ENCODE measurements at places on chromosomes 2 and 18.

- no peak for DNase-seq
Observed at GRCh38 chr2:173997269-173997668, 32.1 kb upstream of the SP3 start.

DNA sequence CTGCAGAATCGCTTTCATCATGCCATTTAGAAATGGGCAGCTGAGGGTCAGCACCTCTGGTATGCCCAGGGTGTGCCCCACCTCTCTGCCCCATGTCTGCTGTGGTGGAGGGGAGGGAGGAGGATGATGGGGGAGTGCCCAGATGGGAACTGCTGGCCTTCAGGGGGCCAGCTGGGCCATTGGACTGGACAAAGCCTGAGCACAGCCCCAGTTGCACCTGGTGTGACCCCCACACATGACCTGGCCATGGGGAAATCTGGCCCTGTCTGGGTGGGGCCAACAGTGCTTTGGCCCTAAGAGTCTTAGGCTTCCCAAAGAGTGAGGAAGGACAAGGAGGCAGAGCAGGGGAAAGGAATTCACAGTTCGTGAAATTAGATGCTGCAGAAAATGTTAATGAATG lies 44.1 kb downstream of the CTIF start:
- DNase-seq = no peak

DNA sequence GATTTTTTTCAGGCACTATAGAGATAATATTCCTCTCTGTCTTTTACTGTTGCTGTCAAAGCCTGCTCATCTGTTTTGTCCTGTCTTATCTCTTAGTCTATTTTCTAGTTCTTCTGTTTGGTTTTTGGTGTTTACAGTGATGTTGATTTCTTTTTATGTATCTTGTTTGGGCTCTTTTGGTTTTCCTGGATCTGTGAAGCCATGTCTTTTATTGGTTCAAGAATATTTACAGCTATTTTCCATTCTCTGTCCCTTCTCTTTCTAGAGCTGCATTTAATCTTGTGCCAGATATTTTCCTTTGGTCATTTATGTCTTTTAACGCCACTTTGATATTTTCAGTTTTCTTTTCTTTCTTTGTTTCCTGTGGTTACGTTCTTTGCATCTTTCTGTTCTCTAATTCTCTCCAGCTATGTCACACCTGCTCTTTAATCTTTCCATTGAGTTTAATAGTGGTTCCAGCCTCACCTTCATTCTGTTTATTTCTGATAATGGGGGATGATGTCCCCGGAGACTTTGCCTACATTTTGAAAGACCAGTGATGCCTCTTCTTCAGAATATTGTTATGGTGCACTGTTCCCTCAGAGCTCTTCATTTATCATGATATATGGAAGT lies 32.0 kb downstream of the SMCHD1 start:
- DNase-seq = no peak

DNA sequence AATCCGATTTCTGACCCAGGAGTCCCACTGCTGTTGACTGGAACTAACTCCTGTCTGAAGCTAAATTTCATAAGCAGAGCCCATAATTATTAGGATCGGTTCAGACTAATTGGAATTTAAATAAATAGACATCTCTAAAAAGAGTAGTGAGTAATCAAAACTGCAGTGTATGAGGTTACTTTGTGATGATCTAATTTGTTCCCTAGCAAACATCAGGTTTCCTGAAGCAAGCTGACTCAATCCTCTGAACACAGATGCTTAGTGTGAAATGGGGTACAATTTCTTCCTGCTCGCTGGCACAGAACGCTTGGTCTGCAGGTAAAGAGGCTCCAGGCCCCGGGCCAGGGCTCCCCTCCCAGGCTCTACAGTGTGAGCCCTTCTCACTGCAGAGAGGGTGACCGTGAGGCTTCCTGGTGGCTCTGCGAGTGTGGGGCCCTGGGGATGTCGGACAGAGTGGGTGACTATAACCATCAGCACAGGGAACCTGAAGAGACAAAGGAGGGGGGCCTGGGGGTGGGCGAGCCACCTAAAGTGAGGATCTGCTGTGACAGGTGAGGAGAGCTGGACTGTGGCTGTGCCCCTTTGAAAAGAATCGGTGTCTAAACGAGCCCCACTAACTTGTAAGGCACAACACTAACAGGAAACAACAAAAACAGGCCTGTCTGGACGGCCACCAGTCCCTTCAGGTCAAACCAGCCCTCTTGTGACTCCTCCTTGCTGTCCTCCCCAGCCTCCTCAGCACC lies 20.2 kb downstream of the CHST10 start:
- DNase-seq = peak; percentile 10

DNA sequence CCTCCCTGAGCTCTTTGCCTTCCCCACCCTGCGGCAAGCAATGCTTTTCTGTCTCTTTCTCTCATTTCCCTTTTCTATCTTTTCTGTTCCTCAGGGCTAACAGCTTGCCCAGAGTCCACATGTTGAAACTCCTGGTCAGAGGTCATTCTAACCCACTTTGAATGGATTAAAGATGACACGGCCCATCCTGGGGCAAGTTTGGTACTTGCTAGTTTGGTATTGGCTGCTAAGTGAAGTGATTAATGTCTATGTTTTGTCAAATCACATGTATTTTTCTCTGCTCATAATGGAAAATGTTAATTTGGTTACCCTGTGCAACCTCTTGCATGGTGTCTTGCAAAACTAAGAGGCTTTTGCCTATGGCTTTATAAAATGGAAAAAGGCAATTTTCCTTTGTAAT lies 960.2 kb downstream of the CNTNAP5 start:
- DNase-seq = no peak

DNA sequence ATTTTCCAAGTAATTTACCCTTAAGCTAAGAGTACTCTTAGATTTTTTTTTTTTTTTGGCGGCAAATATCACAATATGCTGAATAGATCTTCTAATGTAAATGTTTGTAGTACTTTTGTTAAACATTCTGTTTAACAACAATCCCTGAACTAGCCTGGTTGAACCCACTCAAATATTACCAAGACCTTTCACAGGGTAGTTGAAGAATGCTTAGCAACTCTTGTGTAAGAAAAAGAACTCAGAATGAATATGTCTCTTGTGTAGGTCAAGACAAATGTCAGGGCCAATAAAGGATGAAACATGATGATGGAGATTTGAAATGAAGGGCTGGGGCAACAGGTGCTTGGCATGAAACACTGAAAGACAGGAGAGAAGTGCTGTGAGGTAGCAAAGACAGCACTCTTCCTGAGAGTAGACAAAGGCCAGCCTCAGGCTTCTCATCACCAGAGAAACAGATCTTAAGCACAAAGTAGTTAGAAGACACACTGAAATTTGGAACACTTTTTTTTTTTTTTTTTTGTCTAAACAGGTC lies 597.3 kb downstream of the ERBB4 start:
- no peak for DNase-seq

- peak; percentile 28 for DNase-seq
Observed at GRCh38 chr2:144518748-144519596, 947 bp downstream of the ZEB2 start.

DNA sequence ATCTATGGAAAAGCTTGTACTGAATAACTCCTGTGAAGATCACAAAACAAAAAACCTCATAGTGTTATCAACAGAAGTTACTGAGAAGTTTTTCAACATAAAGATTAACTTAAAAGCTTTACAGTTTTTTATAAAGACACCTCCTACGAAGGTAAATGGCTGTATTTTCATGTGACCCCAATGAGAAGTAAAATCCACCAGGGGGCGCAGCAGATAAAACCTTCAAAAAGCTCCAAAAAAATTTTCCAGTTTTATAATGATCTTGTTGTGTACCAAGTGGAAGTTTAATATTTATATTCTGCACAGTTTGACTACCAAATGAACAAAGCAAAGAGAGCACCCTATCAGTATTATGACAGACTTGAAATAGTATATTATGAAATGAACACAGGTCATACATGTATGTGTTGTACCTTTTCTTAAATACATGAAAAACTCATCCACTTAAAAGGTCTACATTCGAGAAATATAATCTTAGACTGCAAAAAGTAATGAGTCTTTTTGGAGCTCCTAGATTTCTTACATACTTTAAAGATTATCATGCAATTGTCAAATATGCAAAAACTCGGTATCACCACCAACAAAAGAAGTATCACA lies 38.5 kb downstream of the PNO1 start:
- DNase-seq = peak; percentile 80

DNA sequence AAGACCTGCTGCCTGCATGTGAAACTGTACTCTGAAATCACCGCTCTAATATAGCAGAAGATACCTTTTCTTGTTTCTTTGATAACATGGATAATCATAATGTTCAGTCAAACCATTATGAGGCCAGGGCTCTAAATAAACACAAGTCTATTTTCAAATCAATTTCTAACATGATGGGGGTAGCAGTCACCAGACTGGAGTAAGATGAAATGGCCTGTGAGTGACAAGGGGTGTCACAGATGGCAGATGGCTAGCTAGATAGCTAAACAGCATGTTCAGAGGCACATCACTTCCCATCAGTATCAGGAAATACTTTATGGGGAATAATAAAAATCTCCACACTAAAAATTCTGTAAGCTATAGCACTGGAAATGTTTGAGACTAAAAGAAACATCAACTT lies 14.0 kb downstream of the MBD2 start:
- DNase-seq = no peak

GRCh38 chr2:64018701-64019082 lies 536 bp downstream of the VPS54 start:
- DNase-seq = peak; percentile 65

DNA sequence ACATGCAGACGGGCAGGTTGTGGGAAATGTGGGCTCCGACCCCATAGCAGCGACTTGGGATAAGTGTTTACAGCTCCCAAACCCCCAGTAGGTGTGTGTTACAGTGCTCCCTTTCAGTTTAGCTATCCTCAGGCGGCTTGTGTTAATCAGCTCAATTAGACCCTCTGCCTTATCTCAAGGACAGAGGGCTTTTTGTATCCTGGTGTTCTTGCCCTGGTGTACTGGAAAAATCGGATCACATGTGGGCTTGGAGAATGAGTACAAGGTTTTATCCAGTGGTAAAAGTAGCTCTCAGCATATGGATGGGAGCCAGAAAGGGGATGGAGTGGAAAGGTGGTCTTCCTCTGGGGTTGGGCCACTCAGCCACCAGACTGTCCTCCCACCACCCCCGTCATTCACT lies 264.7 kb upstream of the SYT4 start:
- DNase-seq = no peak

GRCh38 chr2:53985646-53986045 lies 14.9 kb upstream of the PSME4 start:
- DNase-seq = no peak

DNA sequence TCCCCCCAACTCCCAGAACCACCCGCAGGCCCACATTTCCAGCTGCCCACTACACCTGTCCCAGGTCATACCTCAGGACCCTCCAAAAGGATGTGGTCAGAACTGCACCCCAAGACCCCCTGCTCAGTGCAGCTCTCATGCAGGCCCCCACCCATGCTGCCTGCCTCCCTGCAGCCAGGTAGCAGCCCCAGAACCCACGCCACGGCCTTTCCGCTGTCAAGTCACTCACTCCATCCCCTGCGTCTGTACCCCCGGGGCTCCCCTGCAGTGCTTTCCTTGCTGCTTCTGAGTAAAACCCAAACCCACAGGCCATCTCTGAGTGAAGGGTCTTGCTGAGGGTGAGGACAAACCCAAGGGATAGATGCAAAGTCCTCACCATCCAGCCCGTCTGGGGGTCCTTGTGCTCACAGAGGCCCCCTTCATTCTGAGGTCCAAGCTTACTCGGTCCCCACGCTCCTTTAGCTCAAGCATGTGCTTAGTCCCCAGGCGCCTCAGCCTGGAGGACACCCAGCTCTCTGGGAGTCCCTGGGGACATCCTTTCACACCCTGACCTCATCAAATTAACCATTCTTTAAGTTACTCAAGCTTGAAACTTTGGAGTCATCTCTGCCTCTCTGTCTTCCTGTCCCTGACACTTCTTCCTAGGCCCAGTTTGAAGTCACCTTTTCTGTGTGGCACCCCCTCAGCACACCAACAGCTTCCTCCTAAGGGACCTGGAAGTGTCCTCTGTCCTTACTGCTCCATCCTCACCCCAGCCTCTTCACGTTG lies 130.1 kb downstream of the SMAD7 start:
- no peak for DNase-seq

- DNase-seq = no peak
Observed at GRCh38 chr2:221064058-221064854, 507.8 kb downstream of the EPHA4 start.

GRCh38 chr2:96703021-96703751 lies 36.7 kb downstream of the LMAN2L start:
- no peak for DNase-seq

- DNase-seq = peak; percentile 46
Observed at GRCh38 chr18:48940854-48941611, 9.7 kb downstream of the SMAD7 start.

DNA sequence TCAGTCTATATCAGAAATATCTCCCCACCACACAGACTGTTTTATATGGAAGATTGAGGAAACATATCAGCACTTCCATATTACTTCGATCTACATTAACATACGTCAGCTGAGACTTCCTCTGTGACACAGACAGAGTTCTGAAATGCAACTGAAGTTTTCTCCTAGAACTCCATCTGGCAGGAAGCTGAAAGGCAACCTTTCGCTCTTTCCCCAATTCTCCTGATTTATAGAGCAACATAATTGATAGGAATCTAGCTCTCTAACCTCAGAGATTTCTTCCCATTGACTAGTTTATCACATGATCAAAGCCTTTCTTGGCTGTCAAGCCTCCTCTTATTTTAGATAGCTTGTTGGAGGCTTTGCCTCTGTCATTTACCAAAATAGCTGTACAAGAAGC lies 806.7 kb upstream of the CHAC2 start:
- DNase-seq = no peak

Data from ELR (cell line).